ENCODE measurements at places on chromosomes 3 and 15. TPM values are rescaled to one million over a fixed set of nuclear protein-coding genes. Genes with fewer than 3 reads are reported as not detected.

DNA sequence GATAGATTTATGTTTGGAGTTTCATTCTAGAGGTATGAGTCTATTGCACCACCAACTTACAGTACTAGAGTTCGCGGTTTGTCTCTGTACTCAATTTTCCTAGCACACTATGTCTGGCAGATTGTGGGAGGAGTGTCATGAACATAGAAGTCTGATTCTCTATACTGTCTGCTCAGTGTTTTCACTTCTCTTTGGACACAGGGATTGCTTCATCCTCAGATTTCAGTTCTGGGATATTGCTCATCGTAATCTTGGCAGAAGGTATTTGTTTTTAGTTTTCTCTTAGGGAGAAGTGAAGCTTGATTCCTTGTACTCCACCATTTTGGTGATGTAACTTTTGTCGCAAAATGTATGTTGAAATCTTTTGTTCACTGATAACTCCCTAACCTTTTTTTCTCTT is 27.8 kb upstream of the AZI2 start:
- no peak for DNase-seq

DNA sequence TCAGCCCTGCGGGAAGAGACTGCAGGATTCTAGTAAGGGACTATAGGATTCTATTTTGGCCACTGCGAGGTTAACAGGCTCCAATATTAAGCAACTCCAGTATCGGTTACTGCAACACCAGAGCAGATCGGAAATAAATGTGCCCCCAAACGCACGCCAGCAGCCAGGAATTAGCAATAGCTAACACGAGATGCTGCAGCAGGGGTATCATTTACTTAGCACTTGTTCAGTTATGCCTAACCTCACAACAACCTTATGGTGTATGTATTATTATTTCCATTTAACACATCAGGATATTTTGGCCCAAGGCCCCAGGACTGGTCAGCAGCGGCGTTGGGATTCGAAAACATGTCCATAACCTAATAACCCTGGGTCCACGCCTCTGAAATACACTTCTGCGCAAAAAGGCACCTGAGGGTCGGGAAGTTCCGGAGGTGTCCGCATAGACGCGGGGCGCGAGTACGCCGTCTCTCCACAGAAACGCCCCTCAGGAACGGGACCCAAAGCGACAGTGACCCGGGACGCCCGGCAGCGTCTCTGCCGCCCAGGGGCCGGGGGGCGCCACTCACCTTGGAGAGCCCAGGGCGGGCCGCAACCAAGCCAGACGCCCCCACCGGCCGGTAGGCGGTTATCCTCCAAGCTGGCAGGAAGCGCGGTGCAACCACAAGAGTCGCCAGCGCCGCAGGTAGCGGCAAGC is 681 bp downstream of the PIK3CB start:
- DNase-seq = no peak

- DNase-seq = no peak
Measured at GRCh38 chr15:70072479-70072878, 25.2 kb downstream of the TLE3 start.

- no peak for DNase-seq
Measured at GRCh38 chr3:178777718-178778411, 241.6 kb downstream of the KCNMB2 start.

GATM gene
- 1,576 TPM for total RNA-seq

GPR62 gene
- total RNA-seq = 0.09 TPM

SLC24A5 gene
- not detected for total RNA-seq

Data from pancreas (tissue), 10 donors.